ENCODE measurements at places on chromosomes 13 and 19.

- DNase-seq, result peak; percentile 77
Observed at GRCh38 chr13:35855531-35856019, 275.6 kb downstream of the DCLK1 start.

GRCh38 chr13:110251193-110251819, 55.7 kb downstream of the COL4A1 start:
- no peak for DNase-seq

DNA sequence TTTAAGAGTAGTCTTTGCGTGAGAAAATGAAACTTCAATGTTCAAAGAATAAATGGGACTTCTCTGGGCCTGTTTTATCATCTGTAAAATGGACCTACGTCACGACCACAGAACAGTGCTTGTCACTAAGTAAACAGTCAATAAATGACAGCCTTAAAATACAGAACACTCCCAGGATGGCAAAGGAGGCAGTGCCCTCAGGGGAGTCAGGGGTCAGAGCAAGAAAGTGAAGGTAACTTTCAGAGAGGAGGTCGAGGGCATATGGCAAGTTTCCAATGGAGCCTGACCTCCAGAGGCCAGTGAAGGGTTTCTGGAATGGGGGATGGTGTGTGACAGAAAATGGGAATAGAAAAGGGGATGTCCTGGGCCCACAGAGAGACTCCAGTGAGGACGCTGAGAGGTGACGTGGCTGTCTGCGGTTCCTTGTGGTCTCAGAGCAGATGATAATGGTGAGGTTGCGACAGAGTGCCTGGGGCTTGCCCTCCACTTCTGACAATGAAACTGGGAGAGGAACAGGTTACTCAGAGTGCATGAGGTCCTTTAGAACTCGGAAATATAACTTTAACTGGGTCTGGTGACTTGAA, 91.8 kb downstream of the UBL3 start:
- peak; percentile 91 for DNase-seq

GRCh38 chr19:39765091-39766076, 13.3 kb upstream of the LEUTX start:
- peak; percentile 57 for DNase-seq

DNA sequence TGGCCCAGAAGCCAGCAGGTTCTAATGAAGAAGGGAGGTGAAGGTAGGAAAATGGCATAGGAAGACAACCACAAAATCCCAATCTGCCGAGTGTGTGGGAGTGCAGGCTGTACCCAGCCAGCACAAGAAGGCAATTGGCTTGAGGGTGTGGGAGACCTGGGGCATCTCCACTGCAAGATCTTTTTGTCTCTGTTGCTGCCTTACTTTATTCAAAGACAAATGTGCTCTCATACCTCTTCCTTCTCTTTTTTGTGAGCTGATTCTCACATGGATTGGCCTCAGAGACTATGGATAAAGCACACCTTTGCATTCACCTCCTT, 183.6 kb downstream of the ZNF536 start:
- DNase-seq, result no peak

GRCh38 chr19:6062274-6062673, 48.0 kb downstream of the RFX2 start:
- DNase-seq, result no peak

- no peak for DNase-seq
Observed at GRCh38 chr13:104382951-104383350, 1316.7 kb upstream of the SLC10A2 start.

- DNase-seq, result no peak
Observed at GRCh38 chr13:36210738-36211137, 3.6 kb downstream of the SOHLH2 start.

GRCh38 chr13:66528944-66529576, 701.1 kb downstream of the PCDH9 start:
- DNase-seq, result no peak

- no peak for DNase-seq
Observed at GRCh38 chr19:10603084-10603872, 16.2 kb upstream of the AP1M2 start.

DNA sequence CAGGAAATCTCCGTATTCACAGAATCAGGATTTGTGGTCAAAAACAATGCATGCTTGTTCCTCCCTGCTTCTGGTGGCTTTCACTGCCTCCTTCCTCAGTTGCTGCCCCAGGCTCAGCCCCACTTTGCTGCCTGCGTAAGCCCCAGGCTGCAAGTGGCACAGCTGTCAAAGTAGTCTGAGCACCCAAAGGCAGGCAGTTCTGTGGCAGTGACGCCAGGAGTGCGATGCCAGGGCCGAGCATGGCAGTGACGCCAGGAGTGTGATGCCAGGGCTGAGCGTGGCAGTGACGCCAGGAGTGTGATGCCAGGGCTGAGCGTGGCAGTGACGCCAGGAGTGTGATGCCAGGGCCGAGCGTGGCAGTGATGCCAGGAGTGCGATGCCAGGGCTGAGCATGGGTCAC, 77.3 kb upstream of the GPR183 start:
- no peak for DNase-seq

- peak; percentile 49 for DNase-seq
Observed at GRCh38 chr19:57830071-57830602, at the start of gene ZNF587B. Gene ZNF587B, plus strand, starts transcription at chr19:57830299. Its CDS starts 230 bp downstream, at chr19:57830529.

DNA sequence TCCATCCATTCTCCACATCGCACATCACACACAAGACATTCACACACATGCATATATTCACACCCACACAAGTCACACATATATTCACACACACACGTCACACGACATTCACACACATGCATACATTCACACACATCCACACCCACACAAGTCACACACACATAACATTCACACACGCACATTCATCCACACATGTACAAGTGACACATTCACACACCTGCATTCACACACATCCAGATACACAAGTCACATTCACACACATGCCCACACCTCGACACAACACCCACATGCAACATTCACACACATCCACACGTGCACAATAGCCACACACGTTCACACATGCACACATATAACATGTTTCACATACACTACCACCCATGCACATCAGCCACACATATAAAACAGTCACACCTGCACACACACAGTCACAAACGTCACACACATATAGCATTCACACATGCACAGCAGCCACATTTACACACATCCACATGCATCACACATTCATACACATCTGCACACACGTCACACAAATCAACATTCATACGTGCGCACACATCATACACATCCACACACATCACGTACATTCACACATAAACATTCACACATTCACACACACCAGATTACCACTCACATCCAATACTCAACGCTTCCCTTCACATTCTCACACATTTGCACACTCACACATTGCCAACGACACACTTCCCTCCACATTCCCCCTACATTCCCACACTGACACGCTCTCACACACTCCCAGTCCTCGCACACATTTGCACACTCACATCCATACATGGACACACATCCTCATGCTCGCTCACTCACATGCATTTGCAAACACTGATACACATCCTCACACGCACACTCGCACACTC, 41.0 kb downstream of the ANKRD10 start:
- no peak for DNase-seq
